ENCODE measurements at places on chromosomes 2 and 18. TPM values are rescaled to one million over a fixed set of nuclear protein-coding genes. Genes with fewer than 3 reads are reported as not detected.

LRRTM4 gene
- total RNA-seq = 0.19 TPM

DNER gene
- 16.5 TPM for total RNA-seq

SGO2 gene
- total RNA-seq = 1.7 TPM

OR6B2 gene
- total RNA-seq = not detected

CLEC4F gene
- total RNA-seq = 0.72 TPM

SPP2 gene
- not detected for total RNA-seq

ABCB11 gene
- 0.03 TPM for total RNA-seq

EPHA4 gene
- 38.0 TPM for total RNA-seq

COL5A2 gene
- 12.3 TPM for total RNA-seq

CHRND gene
- not detected for total RNA-seq

All from kidney (tissue), 22 donors.